ENCODE measurements at places on chromosomes 1 and 21. TPM values are rescaled to one million over a fixed set of nuclear protein-coding genes. Genes with fewer than 3 reads are reported as not detected.

Gene SPATA46
- not detected for polyA plus RNA-seq

Gene OPTC
- not detected for polyA plus RNA-seq

Gene MYCL
- polyA plus RNA-seq, result 3.4 TPM

Gene KIF2C
- 12.9 TPM for polyA plus RNA-seq

Gene GSTM5
- 15.6 TPM for polyA plus RNA-seq

Gene PUM1
- 60.2 TPM for polyA plus RNA-seq

Gene KRTAP19-1
- polyA plus RNA-seq, result not detected

Gene PCSK9
- 4.1 TPM for polyA plus RNA-seq

Gene CCDC30
- 3.2 TPM for polyA plus RNA-seq

Gene LYSMD1
- 9.2 TPM for polyA plus RNA-seq

Gene OR10J4
- polyA plus RNA-seq, result not detected

Gene TRIM67
- 0.07 TPM for polyA plus RNA-seq

GRCh38 chr1:30540611-30541192 lies 182.7 kb downstream of the MATN1 start:
- no peak for DNase-seq

DNA sequence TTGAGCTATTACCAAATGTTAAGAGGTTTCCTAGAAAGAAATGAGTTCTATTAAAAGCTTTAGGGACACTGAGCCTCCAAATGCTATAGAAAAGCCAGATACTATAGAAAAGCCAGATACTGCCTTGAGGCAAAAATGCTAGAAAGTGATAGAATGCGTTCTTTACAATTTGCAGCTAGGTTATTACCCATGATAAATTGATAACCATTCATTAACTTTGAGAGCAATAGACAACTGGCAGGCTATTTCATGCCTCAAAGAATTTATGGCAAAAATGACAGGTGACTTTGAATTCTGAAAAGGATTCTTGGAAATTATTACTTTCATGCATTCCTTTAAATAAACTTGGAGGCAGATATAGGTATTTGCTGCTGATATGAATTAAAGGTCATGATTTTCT lies 51.6 kb downstream of the SMYD3 start:
- no peak for DNase-seq

GRCh38 chr21:38596264-38597042 lies 98.2 kb upstream of the ERG start:
- no peak for DNase-seq

DNA sequence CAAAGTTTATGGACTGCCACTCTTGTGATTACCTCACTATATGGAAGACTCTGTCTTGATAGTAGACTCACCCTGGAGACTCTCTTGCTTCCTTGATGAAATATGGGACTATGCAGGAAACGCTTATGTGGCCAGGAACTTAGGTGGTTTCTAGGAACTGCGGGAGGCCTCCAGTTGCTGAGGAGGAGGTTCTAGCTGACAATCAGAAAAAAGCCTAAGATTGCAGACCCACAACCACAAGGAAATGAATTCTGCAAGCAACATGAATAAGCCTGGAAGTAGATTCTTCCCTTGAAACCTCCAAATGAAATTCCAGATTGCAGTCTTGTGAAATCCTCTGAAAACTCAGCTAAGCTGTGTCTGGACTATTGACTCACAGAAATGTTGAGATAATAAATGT lies 88.9 kb upstream of the COL11A1 start:
- DNase-seq, result peak; percentile 71

DNA sequence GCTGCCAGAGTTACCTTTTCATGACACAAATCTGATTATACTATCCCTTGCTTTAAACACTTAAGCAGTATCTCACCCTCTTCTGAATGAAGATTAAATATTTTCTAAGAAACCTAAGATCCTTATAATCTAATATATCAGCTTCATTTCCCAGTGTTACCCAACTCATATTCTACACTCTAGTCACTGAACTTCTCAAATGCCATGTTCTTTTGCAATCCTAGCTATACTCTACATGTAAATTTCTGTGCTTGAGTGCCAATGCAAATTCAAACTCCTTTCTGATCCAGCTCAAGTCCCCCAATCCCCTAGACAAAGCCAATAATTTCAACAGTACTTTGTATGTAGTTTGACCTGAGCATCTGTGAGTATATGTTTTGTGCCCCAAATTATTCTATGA lies 293.9 kb downstream of the SDCCAG8 start:
- no peak for DNase-seq

GRCh38 chr1:230708631-230709580 lies 5.0 kb downstream of the AGT start:
- DNase-seq, result no peak

GRCh38 chr21:22120616-22121266 lies 1122.5 kb downstream of the NCAM2 start:
- no peak for DNase-seq

- DNase-seq, result no peak
Observed at GRCh38 chr1:225689882-225690459, 37.0 kb upstream of the ENAH start.

GRCh38 chr1:201267481-201268229 lies 15.7 kb upstream of the PKP1 start:
- no peak for DNase-seq

GRCh38 chr1:207659545-207660153 lies 14.7 kb downstream of the CR1L start:
- DNase-seq, result no peak

- DNase-seq, result no peak
Observed at GRCh38 chr1:231557898-231558707, 29.6 kb downstream of the TSNAX start.

GRCh38 chr21:28719723-28720122 lies 273.0 kb downstream of the LTN1 start:
- no peak for DNase-seq

- DNase-seq, result no peak
Observed at GRCh38 chr1:89706700-89707012, 73.7 kb downstream of the LRRC8C start.

- no peak for DNase-seq
Observed at GRCh38 chr1:30569384-30569783, 154.0 kb downstream of the MATN1 start.

- DNase-seq, result no peak
Observed at GRCh38 chr1:22153660-22154437, 11.0 kb upstream of the WNT4 start.

DNA sequence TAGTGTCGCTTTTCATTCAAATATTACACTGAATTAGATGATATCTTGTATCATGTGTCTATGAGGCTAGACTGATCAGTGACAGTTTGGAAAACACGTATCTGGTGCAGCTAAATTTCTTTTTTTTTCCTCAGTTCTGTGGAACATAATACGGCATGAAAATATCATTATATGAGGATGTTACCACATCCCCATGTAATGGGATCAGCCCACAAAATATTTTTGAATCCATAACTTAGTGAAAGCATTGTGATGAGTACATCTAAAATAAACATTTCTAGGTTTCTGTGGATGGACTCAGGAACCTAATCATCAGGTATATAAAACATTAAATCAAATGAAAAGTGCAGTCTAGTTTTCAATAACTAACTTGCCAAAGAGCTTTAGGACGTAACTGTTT lies 356.3 kb downstream of the USP25 start:
- no peak for DNase-seq

DNA sequence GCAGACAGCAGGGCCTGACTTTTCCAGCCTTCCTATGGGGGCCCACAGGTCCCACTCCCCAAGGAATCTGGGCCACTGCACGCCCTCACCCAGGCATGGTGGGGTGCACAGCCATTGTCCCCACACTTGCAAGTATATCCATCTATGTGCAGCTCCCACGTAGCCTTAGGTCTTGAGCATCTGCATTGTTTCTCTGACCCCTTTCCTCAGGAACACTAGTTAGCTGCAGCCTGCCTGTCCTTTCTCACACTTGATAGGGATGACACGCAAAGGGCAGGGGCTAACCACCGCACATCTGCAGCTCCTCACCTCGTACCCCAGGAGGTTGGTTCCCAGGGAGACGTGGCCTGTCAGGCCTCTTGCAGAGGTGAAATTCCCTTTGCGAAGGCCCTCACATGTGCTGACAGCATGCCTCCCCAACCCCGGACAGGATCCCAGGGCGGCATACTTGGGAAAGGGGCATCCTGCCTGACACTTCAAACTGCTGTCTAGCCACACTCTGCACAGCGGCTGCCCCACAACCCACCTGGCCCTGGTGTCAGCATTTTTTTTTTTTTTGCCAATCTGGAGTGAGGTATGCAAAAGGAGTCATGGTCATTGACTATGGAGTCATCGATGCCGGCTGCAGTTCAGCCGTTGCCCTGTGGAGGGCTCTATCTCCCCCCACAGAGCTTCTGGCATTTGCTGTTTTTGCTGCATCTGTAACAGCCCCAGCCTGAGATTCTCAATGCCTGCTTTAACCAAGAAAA lies 5.0 kb downstream of the JMJD4 start:
- DNase-seq, result no peak

DNA sequence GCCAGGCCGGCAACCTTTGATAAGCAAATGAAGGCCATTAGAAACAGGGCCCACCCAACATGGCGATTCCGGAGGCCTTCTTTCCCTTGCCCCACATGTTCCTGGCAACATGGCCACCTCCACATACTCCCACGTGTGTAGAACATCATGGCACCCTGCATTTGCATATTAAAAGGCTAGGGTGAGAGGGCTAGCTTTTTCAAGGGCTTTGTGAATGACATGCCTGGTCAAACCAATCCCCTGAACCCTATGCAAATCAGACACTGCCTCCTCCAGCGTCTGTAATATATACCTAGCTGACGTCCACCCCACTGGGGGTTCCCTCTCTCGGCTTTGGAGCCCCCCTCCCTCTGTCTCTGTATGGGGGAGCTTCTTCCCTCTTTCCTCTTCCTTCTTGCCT lies 1.6 kb downstream of the ADCY10 start:
- no peak for DNase-seq

- DNase-seq, result no peak
Observed at GRCh38 chr1:153262070-153262366, 2.5 kb downstream of the LORICRIN start.

GRCh38 chr1:118982266-118982665 lies 5.9 kb downstream of the TBX15 start:
- DNase-seq, result peak; percentile 72

DNA sequence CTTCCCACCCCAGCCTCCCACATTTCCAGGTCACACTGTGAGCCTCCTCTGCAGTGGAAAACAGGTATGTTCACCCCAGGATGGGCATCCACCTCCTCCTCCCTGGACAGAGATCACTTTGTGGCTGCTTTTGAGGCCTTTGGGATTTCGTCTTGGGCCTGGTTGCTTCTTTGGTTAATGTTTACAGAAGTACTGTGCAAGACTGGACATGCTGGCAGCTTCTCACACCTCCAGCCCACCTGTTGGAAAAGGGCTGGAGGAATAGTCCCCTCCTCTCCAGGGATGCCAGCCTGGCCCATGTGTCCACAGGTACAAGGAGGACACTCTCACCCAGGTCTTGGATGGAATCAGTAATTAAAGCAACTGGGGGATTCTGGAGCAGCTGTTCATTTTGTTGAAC lies 56.1 kb downstream of the KAZN start:
- no peak for DNase-seq

GRCh38 chr1:11388617-11389016 lies 90.3 kb upstream of the DISP3 start:
- no peak for DNase-seq

DNA sequence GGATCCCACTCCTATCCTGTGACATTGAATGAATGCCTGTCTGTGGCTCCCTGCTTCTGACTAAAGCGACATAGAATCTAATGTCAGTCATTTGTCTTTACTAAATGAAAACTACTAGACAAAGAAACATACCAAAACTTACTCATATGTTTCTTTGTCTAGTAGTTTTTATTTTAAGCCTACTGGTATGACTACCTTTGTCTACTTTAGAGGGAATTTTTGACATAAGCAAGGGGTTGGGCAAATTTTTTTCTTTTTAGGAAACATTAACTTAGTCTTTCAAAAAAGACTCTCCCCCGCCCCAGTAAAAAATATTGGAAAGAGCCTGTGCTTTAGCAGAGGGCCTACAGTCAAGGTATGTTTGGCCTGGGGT lies 4.9 kb downstream of the NEK7 start:
- no peak for DNase-seq

DNA sequence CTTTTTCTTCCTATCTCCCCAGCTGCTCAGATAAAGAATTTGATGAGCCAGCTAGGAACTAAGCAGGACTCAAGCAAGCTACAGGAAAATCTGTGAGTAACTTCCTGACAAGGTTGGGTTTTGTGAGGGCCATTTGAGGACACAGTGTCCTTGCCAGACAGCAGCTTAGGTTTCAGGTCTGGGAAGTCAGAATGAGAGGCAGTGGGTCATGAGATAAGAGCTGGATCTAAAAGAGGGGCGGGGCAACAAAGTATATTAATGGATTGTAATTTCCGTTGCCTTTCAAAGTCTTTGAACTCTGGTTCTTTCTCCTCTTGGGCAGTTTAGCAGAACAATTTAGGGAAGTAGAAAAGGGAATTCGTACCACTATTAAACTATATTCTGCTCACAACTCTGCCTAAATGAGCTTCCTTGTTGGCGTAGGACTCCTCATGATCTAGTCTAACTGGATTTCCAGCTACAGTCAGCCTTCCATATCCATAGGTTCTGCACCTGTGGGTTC lies 16.6 kb downstream of the STX12 start:
- peak; percentile 11 for DNase-seq

DNA sequence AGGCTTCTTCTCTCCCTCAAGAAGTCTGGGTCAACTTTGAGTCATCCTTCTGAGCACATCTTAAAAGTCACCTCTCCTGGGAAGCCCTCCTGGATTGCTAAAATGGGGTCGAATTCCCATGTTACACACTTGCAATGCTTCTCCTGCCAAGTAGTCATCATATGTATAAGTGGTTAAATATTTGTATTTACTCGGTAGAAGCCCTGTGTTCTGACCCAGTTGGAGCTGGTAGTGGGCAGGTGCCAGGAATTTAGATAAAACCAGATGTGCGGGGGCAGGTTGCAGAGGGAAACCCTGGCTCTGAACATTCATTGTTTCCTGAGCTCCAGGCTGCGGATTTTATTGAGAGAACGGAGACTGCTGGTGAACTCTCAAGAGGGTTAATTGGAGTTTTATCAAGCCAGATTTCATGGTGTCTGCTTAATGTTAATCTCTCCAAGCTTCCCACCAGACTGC lies 52.8 kb upstream of the RPL11 start:
- DNase-seq, result no peak

DNA sequence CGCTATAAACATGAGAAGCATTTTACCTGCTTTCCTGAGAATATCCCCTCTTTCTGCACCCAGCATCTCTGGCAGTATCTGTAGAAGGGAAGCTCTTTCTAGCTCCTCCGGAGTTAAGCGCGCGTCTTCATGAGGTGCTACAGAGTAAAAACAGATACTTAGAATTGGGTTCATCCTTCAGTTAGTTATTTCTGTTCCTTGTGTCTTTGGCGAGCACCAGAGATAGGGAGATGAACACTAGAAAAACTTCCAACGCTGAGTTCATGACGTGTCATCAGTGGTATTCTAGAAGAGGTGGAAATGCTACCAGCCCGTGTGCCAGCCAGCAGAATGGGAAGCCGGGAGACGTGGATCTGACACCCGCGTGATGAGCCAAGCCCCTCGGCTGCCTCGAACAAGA lies 2.1 kb downstream of the UTS2 start:
- DNase-seq, result no peak

GRCh38 chr1:204110894-204111633 lies 38.1 kb downstream of the SOX13 start:
- no peak for DNase-seq

DNA sequence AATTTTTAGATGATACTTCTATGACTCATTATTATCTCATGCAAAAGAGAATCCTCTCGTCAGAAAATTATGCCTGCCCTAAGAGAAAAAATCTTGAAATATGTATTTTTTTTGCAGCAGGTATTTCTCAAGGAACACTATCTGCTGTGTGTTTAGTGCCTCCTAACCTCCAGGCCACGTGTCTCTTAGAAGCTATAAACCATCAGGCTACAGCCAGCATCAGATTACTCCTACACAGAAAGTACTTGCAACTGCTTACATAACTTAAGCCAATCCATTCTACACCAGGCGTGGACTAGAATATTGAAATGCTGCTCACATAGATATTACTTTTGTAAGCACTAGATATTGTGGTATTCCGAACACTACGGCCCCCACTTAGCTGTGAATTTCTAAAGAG lies 933.4 kb downstream of the PLA2G4A start:
- no peak for DNase-seq

Data from muscle of back (tissue), 13 donors.